ENCODE measurements at places on chromosomes 12 and 14. TPM values are rescaled to one million over a fixed set of nuclear protein-coding genes. Genes with fewer than 3 reads are reported as not detected.

Gene HAL
- total RNA-seq: not detected

Gene CD163L1
- total RNA-seq: not detected

Gene IQSEC3
- not detected for total RNA-seq

Gene OR6C70
- total RNA-seq: not detected

Gene VSIG10
- 32.2 TPM for total RNA-seq

Gene ARG2
- 3.1 TPM for total RNA-seq

Gene CLEC6A
- total RNA-seq: 0.29 TPM

Gene SLC6A12
- total RNA-seq: 1.4 TPM

Gene ACOT6
- not detected for total RNA-seq

Gene OR4E2
- not detected for total RNA-seq

Gene KERA
- not detected for total RNA-seq

Gene BTBD7
- 18.0 TPM for total RNA-seq

Gene TEX22
- total RNA-seq: 0.26 TPM

Gene OVCH1
- not detected for total RNA-seq

Gene SDSL
- 8.6 TPM for total RNA-seq

Gene TTC9
- 0.05 TPM for total RNA-seq

Gene OR6J1
- not detected for total RNA-seq

Gene KLHL33
- total RNA-seq: not detected

Gene AQP6
- total RNA-seq: not detected

Gene SLC2A14
- total RNA-seq: not detected

Gene CLMN
- 19.5 TPM for total RNA-seq

Gene MYG1
- 59.4 TPM for total RNA-seq

Gene RTN1
- total RNA-seq: not detected

Gene OR5AU1
- total RNA-seq: not detected

All from SK-MEL-5 (cell line).